ENCODE measurements at places on chromosomes 13 and 19.

DNA sequence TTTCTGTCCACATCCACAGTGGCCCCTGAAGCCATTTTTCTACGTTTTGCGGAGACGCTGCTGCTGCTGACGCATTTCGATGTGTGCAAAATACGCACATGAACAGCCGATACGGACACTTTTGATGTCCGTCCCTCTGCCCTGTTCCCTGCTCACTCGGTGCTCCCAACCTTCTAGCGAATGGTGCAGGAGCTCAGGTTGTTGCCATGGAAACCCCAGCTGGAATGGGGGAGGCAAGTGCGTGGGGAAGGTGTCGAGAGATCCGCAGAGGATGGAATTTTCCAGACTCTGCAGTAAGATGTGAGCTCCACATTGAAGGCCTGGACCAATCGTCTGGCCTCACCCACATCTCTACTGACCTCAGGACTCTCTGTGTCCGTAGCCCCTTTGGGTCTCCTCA lies 109.2 kb upstream of the USP29 start:
- DNase-seq = no peak

- DNase-seq = no peak
Observed at GRCh38 chr19:45999653-46000121, 4.4 kb downstream of the CCDC61 start.

DNA sequence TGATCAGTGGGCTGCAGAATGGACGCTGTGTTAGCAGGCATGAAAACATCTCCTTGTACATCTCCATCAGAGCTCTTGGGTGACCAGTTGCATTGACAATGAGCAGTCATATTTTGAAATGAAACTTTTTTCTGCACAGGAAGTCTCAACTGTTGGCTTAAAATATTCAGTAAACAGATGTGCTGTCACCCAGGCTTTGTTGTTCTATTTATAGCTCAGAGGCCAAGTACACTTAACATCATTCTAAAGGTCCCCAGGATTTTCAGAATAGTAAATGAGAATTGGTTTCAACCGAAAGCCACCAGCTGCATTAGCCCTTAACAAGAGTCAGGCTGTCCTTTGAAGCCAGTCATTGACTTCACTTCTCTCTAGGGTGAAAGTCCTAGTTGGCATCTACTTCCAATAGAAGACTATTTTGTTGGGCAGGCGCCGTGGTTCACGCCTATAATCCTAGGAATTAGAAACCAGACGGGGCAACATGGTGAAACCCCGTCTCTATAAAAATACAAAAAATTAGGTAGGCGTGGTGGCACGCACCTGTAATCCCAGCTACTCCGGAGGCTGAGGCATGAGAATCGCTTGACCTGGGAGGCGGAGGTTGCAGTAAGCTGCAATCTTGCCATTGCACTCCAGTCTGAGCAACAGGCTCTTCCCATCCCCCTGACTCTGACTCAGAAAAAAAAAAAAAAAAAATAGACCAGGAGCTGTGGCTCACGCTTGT lies 7.9 kb upstream of the PDE4A start:
- DNase-seq = no peak

GRCh38 chr19:18349524-18350128 lies 9.2 kb downstream of the PGPEP1 start:
- DNase-seq = no peak

DNA sequence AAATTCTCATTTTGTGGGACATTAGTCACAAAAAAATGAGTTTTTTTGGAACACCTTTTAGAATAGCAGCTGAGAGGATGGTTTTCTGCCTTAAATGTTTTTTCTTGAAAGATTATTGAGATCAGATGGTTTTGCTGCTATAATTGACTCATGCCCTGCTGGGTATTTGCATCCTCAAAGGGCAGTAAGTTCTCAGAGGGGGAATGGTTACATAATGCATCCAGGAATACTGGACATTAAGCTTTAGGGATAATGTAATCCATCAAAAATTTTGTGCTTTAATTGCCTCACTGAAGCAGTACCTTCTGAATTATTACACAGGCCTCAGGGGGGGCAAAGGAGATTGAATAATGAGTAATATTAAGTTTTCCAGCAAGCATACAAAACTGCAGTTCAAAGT lies 866.3 kb upstream of the SPRY2 start:
- no peak for DNase-seq

DNA sequence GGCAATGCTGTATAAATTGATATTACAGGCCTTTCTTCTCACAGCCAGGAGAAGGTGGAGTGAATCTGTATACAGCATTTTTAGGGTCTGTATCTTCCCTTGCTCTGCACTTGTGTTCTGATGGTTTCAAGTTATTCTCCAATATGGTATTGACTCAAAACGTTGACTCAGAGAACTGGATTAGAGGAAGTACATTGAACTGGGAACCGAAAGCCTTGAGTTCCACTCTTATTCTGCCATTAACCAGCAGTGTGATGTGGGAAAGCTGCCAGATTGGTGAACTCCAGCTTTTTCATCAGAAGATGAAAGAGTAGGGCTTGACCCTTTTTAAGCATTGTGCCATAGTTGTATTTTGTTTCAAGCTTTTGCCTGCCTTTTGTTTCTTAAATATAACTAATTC lies 167.7 kb downstream of the SPRY2 start:
- no peak for DNase-seq

GRCh38 chr19:33368074-33368864 lies 5.2 kb upstream of the CEBPG start:
- DNase-seq = no peak

DNA sequence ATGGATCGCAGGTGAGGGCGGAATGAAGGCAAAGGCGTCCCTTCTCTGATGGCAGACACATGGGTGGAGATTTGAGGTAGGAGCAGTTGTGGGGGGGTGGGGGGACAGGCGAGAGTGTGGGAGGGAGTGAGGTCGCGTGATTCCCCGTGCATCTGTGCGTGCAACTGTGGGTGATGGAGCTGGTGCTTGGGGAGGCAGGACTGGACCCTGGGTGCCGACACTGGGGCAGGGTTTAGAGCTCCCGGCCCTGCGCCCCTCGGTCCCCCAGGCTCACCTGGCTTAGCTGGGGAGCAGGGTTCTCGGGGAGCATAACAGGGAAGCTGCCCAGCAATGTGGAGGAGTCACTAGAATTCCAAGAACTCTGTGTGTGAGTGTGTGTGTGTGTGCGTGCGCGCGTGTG lies 3.4 kb downstream of the TMPRSS9 start:
- DNase-seq = no peak

- no peak for DNase-seq
Observed at GRCh38 chr13:34361560-34361959, 543.6 kb downstream of the RFC3 start.

- DNase-seq = no peak
Observed at GRCh38 chr19:49165865-49166301, 8.3 kb downstream of the TRPM4 start.

DNA sequence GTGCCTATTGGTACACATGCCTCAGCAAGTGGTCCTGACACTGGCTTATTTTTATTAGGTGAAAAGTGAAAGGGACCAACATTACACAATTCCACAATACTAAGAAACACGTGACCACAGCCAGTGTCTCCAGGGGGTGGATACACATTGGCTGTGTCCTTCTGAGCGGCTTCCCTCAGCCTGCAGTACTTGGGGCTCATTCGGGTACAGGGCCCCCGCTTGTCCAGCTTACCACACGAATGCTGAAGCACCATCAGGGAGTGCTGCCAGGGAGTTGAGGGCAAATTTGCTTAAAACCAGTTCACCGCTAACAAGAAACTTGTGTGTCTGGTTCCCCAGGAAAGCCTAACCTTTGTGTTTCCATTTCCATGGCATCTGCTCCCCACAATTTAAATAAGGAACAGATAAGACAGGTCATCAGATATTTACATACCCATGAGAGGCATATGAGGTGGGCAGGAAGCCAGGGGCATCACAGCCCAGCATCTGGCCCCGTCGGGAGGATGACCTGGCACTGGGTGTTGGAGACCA lies 23.3 kb downstream of the PBX4 start:
- DNase-seq = no peak

DNA sequence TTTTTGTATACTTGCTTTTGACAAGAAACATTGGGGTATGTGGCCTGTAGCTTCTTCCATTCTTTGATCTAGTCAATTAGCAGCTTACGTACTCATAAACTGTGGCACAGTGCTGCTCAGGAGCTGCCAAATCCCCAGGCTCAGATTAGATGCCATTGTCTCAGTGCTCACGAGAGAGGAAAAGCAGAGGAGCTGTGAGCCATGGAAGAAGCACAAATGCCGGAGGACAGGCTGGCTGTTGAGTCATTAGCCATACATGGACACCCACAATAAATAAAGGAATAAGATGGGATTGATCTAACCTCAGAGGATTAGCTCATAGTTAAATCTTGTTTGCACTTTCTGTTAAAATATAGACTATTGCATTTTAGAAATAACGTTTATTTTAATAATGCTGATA lies 121.7 kb downstream of the POSTN start:
- no peak for DNase-seq

GRCh38 chr13:100361504-100361903 lies 227.1 kb downstream of the GGACT start:
- DNase-seq = no peak

- DNase-seq = no peak
Observed at GRCh38 chr19:4660181-4660791, 9.9 kb downstream of the MYDGF start.

DNA sequence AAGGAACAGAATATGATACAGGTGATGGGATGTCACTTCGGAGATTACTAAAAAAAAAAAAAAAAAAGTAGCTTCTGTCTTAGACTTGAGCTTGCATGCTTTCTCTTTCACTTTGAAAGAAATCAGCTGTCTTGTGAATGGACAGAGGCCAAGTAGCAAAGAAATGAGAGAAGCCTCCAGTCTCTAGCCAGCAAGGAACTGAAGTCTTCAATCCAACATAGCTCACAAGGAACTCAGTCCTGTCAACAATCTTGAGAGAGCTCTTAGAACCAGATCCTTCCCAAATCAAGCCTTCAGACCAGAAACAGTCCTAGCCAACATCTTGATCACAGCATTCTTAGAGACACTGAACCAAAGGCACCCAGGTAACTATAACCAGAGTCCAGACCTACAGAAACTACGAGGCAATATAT lies 7.7 kb downstream of the N4BP2L2 start:
- no peak for DNase-seq

DNA sequence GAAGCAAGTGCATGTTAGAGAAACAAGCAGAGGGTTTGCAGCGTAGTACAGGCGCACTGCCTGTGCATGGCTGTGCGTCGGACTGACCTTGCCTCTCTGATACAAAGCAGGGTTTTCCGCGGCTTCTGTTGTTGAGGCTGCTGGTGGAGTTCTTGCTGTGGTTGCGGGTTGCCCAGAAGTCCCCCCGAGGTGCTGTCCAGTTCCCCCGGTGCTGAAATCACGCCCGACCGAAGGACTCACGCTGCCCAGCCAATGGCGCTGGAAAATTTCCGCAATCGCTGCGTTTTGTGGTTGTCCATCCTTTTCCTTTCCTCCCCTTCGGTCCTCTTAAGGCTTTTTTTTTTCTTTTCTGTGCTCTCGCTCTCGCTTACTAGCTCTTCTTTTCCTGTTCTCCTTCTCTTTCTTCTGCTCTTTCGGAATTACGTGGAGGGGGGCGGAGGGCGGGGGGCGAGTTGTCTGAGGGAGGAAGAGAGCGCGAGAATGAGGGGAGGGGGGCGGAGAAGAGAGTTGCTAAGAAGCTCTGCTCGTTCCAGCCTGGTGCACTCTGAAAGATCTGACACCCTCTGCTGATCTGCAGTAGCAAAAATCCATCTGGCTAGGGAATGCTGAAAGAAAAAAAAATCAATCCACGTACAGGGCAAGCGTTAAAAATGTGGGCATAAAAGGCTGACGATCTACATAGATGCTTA lies at the start of gene SLITRK1:
Gene SLITRK1, minus strand, starts transcription at position 558 of the 689 bp plus-strand sequence. CDS start 967 bp downstream, outside the sequence.
- DNase-seq = no peak

- DNase-seq = no peak
Observed at GRCh38 chr13:105165449-105166125, 1369.9 kb downstream of the EFNB2 start.

DNA sequence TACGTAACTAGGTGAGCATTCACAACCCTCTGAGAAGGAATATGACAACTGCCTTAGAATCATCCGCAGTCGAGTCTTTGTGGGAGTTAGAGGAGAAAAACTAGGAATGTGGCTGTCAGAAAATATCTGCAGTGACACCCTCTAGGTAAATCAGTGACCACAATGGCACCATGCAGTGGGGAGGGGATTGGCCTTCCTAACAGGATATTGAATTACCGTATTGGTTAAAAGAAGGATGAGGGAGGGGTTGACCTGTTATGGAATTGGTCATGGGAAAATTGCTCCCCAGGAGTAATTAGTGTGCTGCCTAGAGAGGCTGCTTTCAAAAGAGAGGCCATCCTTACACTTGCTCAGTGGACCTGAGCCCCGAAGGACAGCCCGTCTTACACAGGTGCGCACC lies 205.6 kb upstream of the SOX1 start:
- no peak for DNase-seq

DNA sequence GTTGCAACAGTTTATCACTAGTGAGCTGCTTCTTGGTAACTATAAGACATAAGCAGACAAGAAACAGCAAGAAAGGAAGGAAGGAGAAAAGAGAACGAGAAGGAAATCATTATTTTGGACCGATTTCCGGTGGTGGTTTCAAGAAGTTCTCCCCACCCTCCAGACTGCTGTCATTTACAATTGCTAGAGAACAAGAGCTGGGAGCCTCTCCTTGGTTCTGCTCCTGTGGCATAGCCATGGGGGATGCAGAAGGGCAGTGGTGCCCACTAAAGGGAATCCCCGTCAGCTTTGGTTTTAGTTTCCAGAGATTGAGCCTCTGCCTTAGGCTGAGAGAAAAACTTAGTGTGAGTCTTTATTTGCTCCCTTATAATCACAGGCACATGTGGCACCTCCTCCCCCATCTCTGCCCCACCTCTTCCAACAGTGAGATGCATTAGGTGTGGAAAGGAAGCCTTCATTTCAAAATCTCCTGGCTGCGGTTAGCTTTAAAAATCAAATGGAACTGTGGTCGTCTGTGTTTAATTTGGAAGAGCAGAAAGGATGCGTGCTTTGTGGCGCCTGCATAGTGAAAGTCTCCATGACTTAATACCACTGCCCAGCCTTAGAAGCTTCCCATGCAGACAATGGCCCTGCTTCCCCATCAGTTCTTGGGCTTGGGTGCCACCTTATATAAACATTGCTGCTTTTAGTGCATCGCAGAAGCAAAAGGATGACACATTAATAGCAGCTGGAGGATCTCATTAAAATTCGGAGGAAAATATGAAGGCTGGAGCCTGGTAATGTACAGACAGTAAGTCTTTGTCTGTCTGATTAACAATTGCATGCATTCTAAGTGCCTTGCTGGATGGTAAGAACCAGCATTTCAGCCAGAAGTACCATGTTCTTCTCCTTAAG lies 25.0 kb downstream of the LRCH1 start:
- no peak for DNase-seq

DNA sequence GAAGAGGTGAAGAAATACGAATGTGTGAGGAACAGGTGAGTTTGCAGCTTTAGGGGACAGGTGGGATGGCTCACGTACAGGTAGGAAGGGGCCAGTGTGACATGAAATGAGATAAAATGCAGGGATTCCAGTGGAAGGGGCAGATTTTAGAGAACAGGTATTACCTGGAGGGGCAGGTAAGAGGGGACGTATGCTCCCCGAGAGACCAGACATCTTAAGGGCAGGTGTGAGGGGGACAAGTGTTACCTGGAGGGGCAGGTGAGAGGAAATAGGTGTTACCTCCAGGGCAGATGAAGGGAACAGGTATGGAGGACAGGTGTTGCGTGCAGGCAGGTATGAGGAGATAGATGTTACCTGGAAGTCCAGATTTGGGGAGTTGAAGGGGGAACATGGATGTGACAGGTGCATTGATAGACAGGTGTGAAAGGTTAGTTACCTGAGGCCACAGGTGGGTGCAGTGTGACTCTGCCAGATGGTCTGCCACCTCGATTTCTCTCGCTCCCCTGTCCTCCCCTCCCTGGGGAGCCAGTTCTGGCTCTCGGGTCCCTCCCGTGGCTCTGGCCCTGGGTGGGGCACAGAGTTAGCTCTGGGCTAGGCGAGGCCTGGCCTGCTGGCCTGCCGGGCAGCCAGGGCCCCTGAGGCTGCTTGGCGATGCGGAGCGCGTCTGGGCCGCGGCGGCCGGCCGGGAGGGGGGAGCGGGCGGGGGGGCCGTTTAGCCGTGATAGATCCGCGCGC lies 2.1 kb downstream of the ERFL start:
- no peak for DNase-seq

Measured in stimulated activated CD4-positive, alpha-beta T cell treated with anti-CD3 and anti-CD28 coated beads, TNF-alpha, amount 100 ng/mL, for 4 hours (primary cell).